Nucleus accumbens (tissue), 56 donors: ENCODE measurements at places on chromosomes 1 and 21.

GRCh38 chr1:119268879-119269278 is 99.7 kb upstream of the HAO2 start:
- no peak for DNase-seq

DNA sequence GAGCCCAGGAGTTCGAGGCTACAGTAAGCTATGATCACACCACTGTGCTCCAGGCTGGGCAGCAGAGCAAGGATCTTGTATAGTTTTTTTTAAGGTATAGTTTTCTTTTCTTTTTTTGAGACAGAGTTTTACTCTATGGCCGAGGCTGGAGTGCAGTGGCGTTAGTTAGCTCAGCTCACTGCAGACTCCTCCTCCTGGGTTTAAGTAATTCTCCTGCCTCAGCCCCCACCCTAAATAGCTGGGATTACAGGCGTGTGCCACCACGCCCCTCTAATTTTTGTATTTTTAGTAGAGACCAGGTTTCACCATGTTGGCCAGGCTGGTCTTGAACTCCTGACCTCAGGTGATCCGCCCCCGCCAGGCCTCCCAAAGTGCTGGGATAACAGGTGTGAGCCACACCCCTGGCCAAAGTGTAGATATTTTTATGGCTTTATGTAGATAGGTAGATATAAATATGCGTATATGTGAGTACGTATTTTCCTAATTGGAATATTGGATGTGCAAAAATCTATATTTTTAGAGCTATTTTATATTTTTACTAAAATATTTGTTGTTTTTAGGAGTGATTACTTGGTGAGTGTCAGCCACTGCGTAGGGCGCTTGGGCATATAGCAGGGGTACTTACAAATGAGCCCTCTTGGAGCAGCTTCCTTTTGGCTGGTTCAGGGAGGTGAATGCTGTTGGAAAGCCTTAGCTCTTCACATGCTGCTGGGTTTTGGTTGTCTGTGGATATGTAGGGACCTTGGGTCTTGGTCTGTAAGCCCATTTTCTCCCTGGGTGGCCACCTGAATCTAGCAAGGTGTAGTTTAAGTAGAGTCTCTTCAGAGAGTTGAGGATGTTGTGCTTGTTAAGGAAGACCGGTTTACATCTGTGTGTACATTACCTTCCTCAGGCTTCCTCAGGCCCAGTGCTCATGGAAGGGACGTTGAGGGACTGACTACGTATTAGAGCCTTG is 9.5 kb downstream of the KDM4A start:
- no peak for DNase-seq

GRCh38 chr1:174726167-174726879 is 273.4 kb upstream of the CACYBP start:
- no peak for DNase-seq

GRCh38 chr1:100377590-100378361 is 25.5 kb downstream of the CDC14A start:
- no peak for DNase-seq

DNA sequence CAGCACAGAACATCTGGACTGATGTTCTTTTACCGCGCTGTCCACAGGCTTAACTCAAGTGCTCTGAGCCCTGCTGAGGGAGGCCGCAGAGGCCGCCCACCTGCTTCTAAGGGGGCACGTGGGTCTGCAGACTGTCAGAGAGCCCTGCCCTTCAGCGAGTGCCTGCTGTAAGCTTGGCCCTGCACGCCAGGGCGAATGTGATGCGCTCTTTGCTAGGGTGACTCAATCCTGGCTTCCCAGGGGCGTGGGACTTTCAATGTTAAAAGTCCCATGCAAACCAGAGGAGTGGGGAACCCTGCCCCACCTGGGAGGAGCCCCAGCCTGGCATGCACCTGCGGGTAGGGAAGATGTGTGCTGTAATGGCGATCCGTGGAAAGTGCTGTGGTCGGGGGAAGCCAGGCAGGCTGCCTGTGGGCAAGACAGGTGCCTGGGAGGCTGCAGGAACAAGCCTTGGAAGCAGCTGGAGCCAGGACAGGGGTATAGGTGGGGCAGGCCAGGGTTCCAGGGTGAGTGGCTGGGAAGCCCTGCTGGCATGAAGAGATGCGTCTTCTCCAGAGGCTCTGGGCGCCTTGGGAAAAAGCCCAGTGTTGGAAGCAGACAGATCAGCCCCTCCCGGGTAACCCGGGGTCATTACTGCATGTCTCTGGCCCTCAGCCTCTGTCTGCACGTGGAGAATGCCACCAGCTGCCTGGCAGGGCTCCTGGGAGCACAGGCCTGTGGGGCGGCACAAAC is 594 bp upstream of the PANK4 start:
- DNase-seq = peak; percentile 77

GRCh38 chr1:35448344-35448801 is 108.8 kb downstream of the KIAA0319L start:
- DNase-seq = peak; percentile 35

- no peak for DNase-seq
These were observed 135.4 kb downstream of the BACH1 start for GRCh38 chr21:29434081-29434480.

DNA sequence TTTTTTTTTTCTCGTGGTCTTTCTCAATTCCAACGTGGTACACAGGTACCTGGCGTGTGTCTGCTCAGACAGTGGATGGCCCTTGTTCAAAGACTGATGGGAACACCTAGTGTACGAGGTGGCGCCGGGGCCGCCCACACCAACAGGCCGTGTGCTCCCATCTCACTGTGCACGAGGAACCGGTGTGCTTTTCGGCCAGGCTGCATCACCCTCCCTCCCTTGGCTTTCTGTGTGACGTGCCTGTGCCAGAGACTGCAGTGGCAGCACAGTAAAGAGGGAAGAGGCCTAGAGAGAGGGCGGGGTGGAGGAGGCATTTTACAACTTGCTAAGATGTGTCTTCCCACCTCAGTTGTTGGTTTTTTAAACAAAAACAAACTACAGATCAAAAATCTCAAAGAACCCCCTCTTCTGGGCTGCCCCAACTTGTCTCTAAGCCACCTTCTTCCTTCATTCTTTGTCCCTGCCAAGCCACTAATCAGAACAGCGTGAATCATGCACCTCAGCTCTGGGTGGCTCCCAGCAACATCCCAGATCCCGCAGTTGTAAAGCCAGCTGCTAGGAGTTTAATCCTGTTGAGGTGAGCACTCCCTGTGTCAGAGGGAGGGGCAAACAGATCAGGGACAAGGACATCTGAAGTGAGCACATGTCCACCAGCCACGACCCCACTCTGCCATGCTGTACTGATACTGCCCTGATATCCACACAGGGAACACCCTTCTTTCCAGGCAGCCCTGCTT is 20.7 kb downstream of the IRF2BP2 start:
- DNase-seq = no peak

- DNase-seq = no peak
These were observed 35.6 kb downstream of the CAMSAP2 start for GRCh38 chr1:200774311-200774710.

DNA sequence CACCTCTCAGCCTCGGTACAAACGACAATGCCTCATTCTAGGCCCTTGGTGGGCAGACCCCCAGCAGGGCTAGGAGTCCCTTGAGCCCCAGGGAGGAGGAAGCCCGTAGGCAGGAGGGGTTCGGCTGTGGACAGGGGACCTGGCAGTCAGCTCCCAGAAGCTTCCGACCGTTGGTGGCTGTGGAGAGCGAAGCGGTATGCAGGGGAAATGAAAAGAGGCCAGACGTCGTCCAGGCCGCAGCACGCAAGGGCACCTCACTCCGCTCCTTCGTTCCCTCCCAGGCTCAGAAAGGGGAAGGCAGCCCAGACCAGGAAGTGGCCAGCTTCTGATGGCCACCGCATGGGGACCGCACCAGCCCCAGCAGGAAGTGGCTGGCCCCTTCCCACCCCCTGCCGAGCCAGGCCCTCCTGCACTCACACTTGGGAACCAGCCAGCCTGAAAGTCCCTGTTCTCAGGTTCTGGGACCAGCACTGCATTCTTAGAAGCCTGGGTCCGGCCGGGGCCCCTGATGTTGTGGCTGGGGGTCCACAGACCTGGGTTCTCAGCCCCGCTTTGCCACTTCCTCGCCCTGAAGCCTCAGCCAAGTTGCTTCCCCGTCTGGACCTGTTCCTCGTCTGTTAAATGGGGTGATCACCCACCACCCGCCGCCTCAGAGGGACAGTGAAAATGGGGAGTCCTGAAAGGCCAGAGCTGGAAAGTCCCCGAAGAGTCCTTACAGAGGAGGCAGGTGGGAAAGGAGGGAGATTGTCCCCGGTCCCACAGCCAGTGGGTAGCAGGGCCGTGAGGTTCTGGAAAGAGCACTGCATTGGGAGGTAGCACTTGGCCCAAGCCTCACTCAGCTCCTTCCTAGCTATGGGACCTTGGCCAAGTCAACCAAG is 104.0 kb upstream of the RUNX3 start:
- no peak for DNase-seq

GRCh38 chr1:19006837-19007271 is 50.4 kb upstream of the IFFO2 start:
- no peak for DNase-seq

DNA sequence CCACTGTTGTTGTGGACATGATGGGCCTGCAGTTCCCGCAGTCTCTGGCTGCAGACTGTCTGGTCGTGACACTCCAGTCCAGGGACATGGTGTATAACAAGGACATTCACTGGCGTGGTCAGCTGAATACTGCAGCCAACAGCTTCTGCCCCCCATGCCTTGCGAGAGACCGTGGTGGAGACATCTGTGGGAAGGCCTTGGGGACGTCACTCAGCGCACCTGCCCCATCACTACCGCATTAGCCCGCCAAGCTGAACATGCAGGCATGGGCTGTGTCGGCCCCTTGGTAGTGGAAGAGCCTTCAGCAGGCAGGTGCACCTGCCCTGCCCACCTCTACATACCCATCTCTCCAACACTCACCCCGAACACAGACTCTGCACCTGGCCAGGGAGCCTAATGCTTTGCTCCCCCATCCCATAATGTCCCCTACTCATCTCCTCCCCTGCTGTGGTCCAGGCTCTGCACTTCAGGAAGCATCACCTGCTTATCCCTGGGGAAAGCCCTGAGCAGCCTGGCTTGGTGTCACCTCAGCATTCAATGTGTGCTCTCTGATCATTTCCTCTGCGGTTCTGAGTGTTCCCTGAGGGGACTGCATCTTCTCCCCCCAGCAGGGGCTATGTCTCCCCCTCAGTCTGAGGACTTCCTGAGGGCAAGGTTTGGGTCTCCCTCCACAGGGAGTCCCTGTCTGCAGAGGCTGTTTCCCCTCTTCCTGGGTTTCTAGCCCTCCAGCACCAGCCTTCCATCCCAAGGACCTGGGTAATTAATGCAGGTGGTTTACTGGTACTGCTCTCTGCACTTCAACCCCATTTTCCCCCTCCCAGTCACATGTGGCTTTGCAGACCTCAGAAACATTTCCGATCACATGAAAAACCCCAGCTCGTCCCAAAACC is 3.2 kb downstream of the PGLYRP4 start:
- DNase-seq = no peak

DNA sequence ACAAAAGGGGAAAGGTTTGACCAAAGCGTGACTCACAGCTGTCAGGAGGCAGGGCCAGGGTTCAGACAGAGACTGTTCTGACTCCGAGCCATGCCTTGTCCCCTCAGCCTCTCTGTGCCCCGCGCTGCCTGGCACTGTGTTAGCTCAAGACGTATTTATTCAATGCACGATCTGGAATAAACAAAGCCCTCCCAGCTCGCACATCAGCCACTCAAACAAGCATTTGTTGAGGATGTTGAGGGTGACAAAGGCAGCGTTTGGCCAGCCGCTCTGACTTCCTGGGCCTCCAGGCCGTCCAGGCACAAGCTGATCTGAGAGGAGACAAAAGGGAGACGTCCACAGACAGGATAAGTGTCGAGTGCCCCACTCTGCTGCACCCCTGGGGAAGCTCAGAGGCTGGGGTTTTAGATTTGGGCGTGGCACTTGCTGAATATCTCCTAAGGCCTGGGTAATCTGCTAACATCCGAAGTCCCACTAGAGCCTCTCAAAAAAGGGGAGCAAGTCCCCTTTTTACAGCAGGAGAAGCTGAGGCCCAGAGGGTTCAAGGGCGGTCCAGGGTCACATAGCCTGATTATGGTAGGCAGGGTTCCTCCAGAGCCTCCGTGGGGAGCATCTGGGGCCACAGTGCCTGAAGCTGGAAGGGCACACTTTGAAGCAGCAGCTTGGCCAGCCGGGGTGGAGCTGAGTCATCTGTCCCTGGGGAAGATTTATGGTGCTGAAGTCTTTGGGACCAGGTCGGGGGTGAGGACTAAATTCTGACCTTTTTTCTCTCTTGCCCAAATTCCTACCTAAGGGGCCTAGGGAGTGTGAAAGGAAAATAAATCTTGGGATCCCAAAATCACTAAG is 95.9 kb downstream of the SPSB1 start:
- DNase-seq = peak; percentile 93

- DNase-seq = no peak
These were observed 77.2 kb downstream of the ADARB1 start for GRCh38 chr21:45151445-45152160.

DNA sequence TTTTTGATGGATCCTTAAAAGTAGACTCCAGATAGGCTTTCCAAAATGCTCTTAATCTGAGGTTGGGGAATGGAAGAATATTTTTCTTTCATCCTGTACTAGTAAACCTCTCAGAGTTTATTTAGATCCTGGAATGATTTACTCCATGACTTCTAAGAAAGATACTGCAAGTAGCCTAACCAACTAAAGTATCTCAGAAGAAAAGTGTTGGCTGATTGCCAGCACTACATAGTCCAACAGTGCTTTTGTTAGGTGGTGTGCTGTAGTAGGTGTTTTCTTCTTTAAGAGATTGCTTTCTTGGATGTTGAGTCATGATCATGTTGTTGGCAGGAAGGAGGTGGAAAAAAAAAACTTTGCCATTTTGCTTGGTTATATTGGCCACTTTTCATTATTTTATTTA is 119.8 kb downstream of the OSBPL9 start:
- no peak for DNase-seq

- no peak for DNase-seq
These were observed 657 bp upstream of the HDAC1 start for GRCh38 chr1:32291145-32291707.

GRCh38 chr1:40508375-40509341 is at the start of gene EXO5:
Gene EXO5 (plus strand): TSS chr1:40508767. CDS start chr1:40514545, 5,778 bp downstream.
- DNase-seq = peak; percentile 77

DNA sequence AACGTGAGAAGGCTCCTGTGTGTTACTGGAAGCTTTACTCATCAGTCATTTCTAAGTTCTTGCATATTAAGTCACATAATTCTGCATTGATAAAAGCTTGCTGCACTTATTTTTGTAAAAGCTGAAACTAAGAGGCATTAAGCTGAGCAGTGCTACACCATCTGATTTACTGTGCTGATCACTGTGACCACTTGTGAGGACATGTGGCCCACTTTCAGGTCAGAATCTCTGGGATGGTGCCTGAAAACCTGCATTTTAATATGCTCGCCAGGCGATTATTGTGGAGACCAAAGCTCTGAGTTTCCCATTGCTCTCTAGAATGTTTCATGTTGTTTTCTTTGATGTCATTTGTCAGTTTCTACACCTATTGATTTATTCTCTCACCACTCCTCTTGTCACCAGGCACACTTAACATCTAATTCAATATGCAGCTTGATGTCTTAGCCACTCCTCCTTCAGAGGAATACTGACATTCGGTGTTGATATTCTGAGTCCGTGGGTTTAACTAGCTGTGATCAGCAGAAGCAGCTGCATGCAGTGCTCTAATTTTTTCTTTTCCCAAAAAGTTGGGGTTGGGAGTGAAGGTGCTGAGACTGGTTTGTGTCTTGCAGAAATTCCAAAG is 85.3 kb downstream of the RAVER2 start:
- DNase-seq = no peak

- DNase-seq = no peak
These were observed 9.3 kb upstream of the ST6GALNAC3 start for GRCh38 chr1:76065270-76065669.

GRCh38 chr1:198203434-198203833 is 46.6 kb downstream of the NEK7 start:
- no peak for DNase-seq
